IPS DF 6.9 (cell line): ENCODE measurements at places on chromosomes 16 and 17.

DNA sequence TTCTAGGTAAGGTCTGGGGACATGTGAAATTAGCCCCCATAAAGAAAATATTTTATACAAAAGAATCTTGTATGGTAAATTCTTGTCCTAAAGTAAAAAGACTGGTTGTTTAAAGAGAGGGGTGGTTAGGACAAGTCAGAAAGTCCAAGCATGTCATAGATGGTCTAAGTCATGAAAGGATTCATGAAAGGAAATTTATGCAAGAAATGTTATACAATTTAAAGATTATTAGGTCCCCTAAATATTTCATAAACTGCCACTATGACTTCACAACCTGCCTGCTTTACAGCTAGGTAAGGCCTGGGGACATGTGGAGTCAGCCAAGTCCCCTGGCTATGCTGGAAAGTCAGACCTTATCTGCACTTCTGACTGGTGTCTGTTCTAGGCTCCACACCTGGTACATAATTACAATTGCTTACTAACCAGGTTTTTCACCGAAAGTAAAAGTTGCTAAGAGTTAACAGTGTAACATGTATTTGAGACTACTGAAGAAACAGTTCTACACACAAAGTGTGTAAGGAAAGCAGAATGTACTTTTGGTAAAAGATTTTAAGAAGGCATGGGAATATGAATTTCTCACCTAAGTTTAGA is 17.0 kb downstream of the N4BP1 start:
- no peaks in the 10 kb centered on the region for H3K27me3 ChIP-seq
- H3K4me3 ChIP-seq = no peak overlapping the region
- H3K36me3 ChIP-seq = no peaks in the 10 kb centered on the region; the same call in 1 of the 2 replicates
- no peak overlapping the region for H3K27ac ChIP-seq

DNA sequence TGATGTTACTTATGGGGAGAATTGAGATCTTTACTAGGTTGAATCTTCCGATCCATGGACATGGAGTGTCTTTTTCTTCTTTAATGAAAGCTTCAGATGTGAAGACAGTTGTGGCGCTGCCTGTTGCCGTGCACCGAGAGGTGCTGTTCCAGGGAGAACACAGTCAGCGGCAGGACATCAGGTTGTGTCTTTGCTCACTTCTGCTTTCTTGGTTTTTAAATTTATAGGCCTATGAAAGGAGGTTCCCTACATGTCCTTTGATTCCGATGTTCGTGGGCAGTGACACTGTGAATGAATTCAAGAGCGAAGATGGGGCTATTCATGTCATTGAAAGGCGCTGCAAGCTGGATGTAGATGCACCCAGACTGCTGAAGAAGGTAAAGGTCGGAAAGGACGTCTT is 49.8 kb downstream of the SEC14L1 start:
- H3K27ac ChIP-seq = no peak overlapping the region
- H3K4me3 ChIP-seq = no peak overlapping the region
- DNase-seq = no peak
- H3K36me3 ChIP-seq = no peaks in the 10 kb centered on the region
- no peaks in the 10 kb centered on the region for H3K27me3 ChIP-seq
- no peaks in the 10 kb centered on the region for H3K4me1 ChIP-seq

GRCh38 chr16:87093804-87094555 is 223.2 kb downstream of the C16orf95 start:
- no peaks in the 10 kb centered on the region for H3K27me3 ChIP-seq
- no peak overlapping the region for H3K4me3 ChIP-seq
- peaks cover 2% of the 10 kb centered on the region for H3K4me1 ChIP-seq
- no peaks in the 10 kb centered on the region for H3K36me3 ChIP-seq
- no peak for DNase-seq

DNA sequence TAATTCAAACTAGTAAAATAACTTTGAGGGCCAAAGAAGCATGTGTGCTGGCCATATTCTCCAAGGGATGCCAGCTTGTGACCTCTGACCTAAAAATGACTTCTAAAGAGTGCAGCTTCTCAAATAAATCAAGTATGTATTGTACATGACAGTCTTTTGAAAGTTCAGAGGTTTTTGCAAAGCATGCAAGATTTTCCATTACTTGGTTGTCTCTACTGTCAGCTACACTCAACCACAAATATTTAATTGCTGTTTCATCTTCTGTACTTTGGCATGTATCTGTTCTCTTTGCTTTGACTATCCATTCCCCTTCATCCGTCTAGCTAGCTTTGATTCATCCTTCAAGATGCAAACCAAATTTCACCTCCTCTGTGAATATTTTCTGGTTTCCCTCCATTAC is 121.9 kb upstream of the HS3ST2 start:
- no peaks in the 10 kb centered on the region for H3K4me1 ChIP-seq
- no peak overlapping the region for H3K4me3 ChIP-seq
- DNase-seq = no peak
- no peaks in the 10 kb centered on the region for H3K27me3 ChIP-seq
- no peak overlapping the region for H3K27ac ChIP-seq

GRCh38 chr16:67542464-67542863 is 13.8 kb downstream of the RIPOR1 start:
- no peak overlapping the region for H3K4me3 ChIP-seq
- H3K27me3 ChIP-seq = peaks cover 12% of the 10 kb centered on the region
- 0 out of 2 replicates have a peak, but pooled peaks cover 1% of the 10 kb centered on the region for H3K4me1 ChIP-seq
- no peaks in the 10 kb centered on the region for H3K36me3 ChIP-seq
- no peak overlapping the region for H3K27ac ChIP-seq
- DNase-seq = no peak

- no peaks in the 10 kb centered on the region for H3K36me3 ChIP-seq
- peaks cover 7% of the 10 kb centered on the region; the same call in 1 of the 2 replicates for H3K4me1 ChIP-seq
- no peak overlapping the region for H3K27ac ChIP-seq
- H3K4me3 ChIP-seq = no peak overlapping the region
- no peak for DNase-seq
Measured at GRCh38 chr16:23145608-23146007, 3.6 kb downstream of the USP31 start.

DNA sequence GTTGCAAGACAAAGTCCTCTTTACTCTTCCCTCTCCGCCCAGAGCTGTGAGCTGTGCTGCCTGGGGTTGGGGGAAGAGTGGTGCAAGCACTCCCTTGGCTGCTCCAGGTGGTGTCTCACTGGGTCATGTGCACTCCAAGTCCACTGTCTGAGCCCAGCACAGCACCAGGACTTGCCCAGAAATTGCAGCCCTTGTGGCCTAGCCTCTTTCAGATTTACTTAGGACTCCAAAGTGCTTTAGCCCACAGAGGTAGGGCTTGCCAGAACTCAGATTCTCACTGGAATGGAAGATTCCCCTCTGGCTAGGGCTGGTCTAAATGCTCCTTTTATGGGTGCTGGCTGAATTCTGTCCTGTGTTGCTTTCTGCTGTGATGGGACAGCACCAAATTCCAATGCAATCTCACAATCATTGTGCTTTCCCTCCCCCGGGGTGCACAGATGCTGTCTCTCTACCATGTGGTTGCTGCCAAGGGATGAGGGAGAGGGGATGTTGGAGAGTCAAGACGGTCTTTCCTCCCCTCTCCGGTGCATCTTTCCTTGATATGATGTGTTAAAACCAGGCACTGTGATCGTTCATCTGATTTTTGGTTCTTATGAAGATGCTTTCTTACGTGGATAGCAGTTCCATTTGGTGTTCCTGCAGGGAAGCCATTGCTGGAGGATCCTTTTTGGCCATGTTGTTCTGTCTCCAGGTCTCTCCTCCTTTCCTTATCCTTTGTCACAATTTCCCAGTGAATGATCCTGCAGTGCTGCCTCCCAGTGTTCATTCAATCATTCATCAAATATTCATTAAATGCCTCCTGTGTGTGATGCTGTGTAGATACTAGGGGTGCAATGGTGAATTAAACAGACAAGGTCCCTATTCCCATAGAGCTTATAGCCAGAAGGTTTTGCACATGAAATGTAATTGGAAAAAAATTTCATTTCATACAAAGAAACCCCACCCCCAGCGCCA is 216.3 kb downstream of the SPECC1 start:
- no peak overlapping the region for H3K4me3 ChIP-seq
- no peak overlapping the region for H3K27ac ChIP-seq
- no peak for DNase-seq
- H3K36me3 ChIP-seq = peaks cover 2% of the 10 kb centered on the region; the same call in 1 of the 2 replicates

GRCh38 chr16:82070656-82071369 is 35.8 kb downstream of the HSD17B2 start:
- no peak for DNase-seq
- no peak overlapping the region for H3K4me3 ChIP-seq
- H3K4me1 ChIP-seq = peaks cover 2% of the 10 kb centered on the region; the same call in 1 of the 2 replicates
- H3K36me3 ChIP-seq = no peaks in the 10 kb centered on the region; the same call in 1 of the 2 replicates
- H3K27me3 ChIP-seq = no peaks in the 10 kb centered on the region; the same call in 1 of the 2 replicates

DNA sequence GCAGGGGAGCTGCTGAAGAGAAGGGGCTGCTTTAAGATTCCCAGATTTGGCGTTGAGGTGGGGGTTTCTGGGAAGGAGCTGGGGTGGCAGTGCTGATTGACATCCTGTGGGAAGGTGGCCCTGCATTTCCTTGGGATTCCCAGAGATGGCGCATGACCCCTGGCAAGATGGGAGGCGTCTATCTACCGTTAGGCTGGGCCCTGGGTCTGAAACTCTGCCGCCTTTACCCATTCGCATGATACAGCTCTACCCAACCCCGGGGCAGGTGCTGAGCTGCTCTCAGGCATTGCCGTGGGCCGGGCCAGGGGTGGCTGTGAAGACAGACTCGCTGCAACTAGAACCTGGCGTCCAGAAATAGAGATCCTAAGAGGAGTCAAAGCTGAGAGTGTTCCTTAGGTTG is 9.9 kb upstream of the MVD start:
- H3K27ac ChIP-seq = no peak overlapping the region
- no peaks in the 10 kb centered on the region for H3K27me3 ChIP-seq
- DNase-seq = no peak

GRCh38 chr17:27481327-27481726 is 25.1 kb downstream of the KSR1 start:
- no peaks in the 10 kb centered on the region for H3K36me3 ChIP-seq
- no peak overlapping the region for H3K27ac ChIP-seq
- peaks cover 5% of the 10 kb centered on the region; the same call in 1 of the 2 replicates for H3K4me1 ChIP-seq
- no peak for DNase-seq

DNA sequence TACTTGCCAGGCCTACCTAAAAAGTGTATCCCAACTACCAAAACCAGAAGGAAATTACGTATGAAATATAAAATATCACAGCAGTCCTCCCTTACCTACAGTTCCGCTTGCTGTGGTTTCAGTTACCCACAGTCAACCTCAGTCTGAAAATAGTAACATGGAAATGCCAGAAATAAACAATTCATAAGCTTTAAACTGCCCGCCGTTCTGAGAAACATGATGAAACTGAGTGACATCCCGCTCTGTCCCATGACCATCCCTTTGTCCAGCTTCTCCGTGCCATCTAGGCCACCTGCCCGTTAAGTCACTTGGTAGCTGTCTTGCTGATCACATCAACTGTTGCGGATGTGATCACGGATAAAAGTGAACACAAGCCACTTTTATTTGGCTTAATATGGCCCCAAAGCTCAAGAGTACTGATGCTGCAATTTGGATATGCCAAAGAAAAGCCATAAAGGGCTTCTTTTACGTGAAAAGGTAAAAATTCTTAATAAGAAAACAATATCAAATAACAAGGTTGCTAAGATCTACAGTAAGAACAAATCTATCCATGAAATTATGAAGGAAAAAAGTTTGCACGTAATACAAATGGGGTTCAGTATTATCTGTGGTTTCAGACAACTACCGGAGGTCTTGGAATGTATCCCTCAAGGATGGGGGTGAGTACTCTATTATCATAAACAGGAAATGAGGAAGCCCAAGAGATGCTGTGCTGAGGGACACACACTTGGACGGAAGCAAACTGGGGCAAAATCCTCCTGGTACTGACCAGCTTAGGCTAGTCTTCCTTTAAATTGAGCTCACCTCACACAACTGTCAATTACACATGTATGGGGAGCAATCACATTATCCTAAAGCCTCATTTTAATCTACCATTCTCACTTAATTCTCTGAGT is 8.2 kb downstream of the USP22 start:
- H3K4me3 ChIP-seq = no peak overlapping the region
- H3K36me3 ChIP-seq = peaks cover 2% of the 10 kb centered on the region; the same call in 1 of the 2 replicates
- no peak for DNase-seq
- peaks cover 4% of the 10 kb centered on the region; the same call in 1 of the 2 replicates for H3K4me1 ChIP-seq
- H3K27me3 ChIP-seq = no peaks in the 10 kb centered on the region

GRCh38 chr16:31360251-31360650 is 5.3 kb downstream of the ITGAX start:
- no peaks in the 10 kb centered on the region for H3K4me1 ChIP-seq
- no peaks in the 10 kb centered on the region for H3K27me3 ChIP-seq
- no peak overlapping the region for H3K4me3 ChIP-seq
- no peak for DNase-seq

DNA sequence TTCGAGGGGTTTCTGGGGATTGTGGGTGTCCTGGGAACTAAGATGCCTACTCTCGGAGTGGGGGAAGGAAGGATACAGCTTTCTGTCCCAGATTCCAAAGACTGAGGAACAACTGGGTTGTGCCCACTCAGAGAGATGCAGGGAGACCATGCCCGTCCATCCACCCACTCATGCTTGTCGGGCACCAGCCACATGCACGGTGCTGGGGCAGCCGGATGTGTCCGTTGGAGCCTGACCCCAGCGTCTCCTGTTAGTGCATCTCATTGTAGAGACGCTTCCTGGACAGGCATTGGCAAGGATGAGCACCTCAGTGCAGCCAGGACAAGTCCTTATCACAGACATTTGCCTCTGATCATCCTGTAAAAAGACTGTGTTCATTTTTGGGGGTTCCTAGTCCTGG is 58.1 kb downstream of the METRNL start:
- H3K4me1 ChIP-seq = no peaks in the 10 kb centered on the region
- H3K27ac ChIP-seq = no peak overlapping the region
- no peaks in the 10 kb centered on the region; the same call in 1 of the 2 replicates for H3K36me3 ChIP-seq
- H3K27me3 ChIP-seq = no peaks in the 10 kb centered on the region
- H3K4me3 ChIP-seq = no peak overlapping the region
- no peak for DNase-seq

GRCh38 chr17:43581613-43582012 is 35.5 kb upstream of the ETV4 start:
- peaks cover 2% of the 10 kb centered on the region for H3K4me1 ChIP-seq
- no peaks in the 10 kb centered on the region for H3K27me3 ChIP-seq
- H3K27ac ChIP-seq = no peak overlapping the region
- H3K36me3 ChIP-seq = no peaks in the 10 kb centered on the region
- no peak for DNase-seq

DNA sequence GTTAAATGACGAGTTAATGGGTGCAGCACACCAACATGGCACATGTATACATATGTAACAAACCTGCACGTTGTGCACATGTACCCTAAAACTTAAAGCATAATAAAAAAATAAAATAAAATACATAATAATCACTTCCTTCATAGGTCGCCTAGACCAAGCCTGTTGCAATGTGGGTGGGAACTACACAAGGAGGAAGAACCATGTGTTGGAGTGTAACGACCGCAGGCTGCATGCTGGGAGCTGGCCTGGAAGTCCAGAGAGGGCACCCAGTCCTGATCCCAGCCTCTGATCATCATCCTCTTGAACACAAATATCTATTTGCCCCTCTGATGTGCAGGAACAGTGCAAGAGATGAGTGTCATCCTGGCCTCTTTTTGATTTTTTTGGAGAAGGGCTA is 224.7 kb upstream of the ASIC2 start:
- no peaks in the 10 kb centered on the region for H3K27me3 ChIP-seq
- no peaks in the 10 kb centered on the region for H3K36me3 ChIP-seq
- no peak overlapping the region for H3K27ac ChIP-seq
- H3K4me3 ChIP-seq = no peak overlapping the region
- DNase-seq = no peak

- peaks cover 3% of the 10 kb centered on the region for H3K4me1 ChIP-seq
- no peaks in the 10 kb centered on the region for H3K36me3 ChIP-seq
- H3K27ac ChIP-seq = no peak overlapping the region
- H3K27me3 ChIP-seq = no peaks in the 10 kb centered on the region
- no peak for DNase-seq
Measured at GRCh38 chr17:34368196-34368945, 5.3 kb upstream of the CCL1 start.
